ENCODE measurements at places on chromosomes 5 and 9. TPM values are rescaled to one million over a fixed set of nuclear protein-coding genes. Genes with fewer than 3 reads are reported as not detected.

PDE4D gene
- 36.7 TPM for total RNA-seq

TMEM171 gene
- total RNA-seq: not detected

GRCh38 chr5:149212198-149212951 is 59.3 kb upstream of the AFAP1L1 start:
- H3K36me3 ChIP-seq: peaks cover 46% of the 10 kb centered on the region
- H3K27me3 ChIP-seq: no peaks in the 10 kb centered on the region
- H3K27ac ChIP-seq: peak overlapping the region; percentile 8

GRCh38 chr9:134489621-134490408 is 151.8 kb upstream of the COL5A1 start:
- H3K4me1 ChIP-seq: peaks cover 19% of the 10 kb centered on the region
- no peak overlapping the region for H3K27ac ChIP-seq
- no peak overlapping the region for H3K4me3 ChIP-seq
- H3K36me3 ChIP-seq: no peaks in the 10 kb centered on the region

- peaks cover 66% of the 10 kb centered on the region for H3K36me3 ChIP-seq
- H3K4me3 ChIP-seq: no peak overlapping the region
- H3K27me3 ChIP-seq: no peaks in the 10 kb centered on the region
- DNase-seq: no peak
- H3K4me1 ChIP-seq: no peaks in the 10 kb centered on the region
Measured at GRCh38 chr9:113184539-113184938, 33.7 kb downstream of the SLC31A2 start.

DNA sequence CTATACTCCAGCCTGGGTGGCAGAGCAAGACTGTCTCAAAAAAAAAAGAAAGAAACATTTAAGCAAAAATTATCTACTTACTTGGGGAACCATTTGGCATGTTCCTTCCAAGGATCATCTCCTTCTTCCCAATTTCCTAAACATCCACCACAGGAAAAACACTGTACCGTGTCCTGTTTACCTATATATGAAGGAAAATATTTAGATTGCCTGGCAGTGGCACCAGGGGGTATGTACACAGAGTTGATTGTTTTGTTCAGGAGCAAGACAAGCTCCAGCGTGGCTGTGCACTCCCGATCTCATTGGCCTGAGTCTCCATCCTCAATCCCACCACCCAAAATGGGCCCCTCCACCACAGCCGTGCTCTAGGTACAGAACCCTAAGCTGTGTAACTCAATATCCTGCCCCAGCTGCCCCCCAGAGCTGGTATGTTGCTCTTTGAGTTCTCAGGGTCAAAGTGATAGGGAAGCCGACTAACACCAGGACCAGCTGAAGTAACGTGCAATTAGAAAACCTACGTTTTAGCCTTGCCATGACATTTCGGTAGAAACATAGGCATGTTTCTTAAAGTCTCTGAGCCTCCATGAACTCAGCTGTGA is 13.8 kb downstream of the NAIP start:
- no peaks in the 10 kb centered on the region for H3K27me3 ChIP-seq
- H3K4me1 ChIP-seq: no peaks in the 10 kb centered on the region
- no peaks in the 10 kb centered on the region for H3K36me3 ChIP-seq
- no peak overlapping the region for H3K4me3 ChIP-seq
